ENCODE measurements at places on chromosomes 13 and 19.

DNA sequence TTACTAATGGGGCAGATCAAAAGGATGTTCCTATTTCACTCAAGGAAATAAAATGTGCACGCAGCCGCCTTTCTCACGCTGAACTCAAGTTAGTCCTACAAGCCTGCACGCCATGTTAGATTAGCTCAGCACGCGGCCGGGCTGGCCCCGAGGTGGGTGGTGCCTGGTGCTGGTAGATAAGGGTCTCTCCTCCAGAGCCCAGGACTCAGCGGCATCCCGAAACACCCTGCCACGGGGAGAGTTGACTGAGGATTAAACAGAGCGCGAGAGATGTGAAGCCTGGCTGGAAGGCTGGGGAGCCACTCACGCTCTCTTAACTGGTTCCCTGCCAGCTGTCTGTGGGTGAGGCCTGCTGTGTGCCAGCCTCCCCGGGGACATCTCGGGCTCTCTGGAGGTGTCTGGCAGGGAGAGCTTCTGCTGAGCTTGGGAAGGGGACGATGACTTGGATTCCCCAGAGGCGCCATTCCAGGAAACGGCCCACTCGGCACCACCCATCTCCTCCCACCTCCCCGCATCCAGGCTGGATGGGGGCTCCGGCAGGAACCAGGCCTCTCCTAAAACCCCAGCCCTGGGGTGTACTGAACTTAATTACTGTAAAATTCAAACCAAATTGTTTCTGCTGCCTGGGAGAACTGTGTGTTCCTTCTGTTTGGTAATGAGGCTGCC is 122.2 kb downstream of the KDM4B start:
- DNase-seq, result no peak

DNA sequence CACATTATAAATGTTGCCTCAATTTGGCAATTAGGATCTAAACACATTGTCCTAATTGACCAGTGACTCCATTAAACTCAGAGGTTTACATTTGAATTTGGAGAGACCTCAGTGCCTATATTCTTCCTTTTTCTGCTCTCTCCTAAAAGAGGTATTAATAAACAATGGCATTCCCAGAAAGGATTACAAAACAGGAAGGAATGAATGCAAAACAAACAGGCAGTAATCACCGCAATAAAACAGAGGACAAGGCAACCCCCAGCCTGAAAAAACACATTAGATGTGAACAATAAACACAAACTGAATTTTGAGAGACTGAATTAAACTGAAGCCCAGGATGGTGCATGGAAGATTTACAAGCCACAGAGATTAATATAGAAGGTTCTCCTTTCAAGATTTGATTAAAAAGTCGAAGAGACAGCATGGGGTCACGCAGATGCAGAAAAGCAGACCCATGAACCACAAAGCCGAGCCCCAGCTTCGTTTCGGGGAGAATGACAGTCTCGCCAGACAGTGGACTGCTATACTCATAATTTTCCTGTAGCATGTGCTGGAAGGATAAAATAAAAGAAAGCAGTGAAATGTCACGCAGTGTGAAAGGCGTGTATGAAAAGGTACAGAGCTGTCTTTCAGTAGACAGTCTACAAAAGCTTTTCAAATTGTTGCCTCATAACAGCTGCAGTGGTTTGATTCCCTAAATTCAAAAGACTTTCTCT is 503.0 kb downstream of the LIG4 start:
- DNase-seq, result no peak

DNA sequence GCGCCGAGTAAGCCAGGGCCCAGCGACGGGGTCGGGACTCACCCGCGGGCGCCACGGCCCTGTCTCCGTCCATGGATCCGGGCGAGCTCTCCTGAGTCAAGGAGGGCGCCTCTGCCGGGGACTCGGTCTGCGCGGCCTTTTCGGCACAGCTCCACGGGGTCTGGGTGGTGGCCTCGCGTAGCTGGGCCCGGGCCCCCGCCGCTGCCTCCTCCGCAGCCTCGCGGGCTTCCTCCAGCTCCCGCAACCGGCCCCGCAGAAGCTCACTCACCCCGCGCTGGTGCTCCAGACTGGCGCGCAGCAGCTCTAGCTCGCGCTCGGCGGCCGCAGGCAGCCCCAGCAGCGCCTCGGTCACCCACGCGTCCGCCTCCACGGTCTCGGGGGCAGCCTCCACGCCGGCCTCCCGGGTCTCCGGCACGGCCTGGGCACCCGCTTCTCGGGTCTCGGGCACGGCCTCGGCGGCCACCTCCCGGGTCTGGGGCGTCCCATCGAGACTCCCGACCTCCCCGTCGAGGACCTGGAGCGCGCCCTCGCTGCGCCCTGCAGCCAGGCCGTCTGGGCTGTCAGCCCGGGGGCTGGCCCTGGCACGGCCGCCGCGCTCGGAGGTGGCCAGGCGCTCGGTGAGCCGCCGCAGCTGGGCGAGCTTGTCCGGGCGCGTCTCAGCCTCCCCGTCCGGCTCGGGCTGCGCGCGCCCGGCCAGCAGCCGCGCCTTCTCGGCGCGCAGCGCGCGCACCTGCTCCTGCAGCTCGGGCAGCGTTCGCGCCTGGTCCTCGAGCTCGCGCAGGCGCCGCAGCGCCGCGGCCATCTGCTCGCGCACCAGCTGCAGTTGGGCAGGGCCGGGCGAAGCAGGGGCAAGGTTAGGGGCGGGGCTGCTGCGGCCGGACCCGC is 8.4 kb downstream of the KANK3 start:
- peak; percentile 44 for DNase-seq

DNA sequence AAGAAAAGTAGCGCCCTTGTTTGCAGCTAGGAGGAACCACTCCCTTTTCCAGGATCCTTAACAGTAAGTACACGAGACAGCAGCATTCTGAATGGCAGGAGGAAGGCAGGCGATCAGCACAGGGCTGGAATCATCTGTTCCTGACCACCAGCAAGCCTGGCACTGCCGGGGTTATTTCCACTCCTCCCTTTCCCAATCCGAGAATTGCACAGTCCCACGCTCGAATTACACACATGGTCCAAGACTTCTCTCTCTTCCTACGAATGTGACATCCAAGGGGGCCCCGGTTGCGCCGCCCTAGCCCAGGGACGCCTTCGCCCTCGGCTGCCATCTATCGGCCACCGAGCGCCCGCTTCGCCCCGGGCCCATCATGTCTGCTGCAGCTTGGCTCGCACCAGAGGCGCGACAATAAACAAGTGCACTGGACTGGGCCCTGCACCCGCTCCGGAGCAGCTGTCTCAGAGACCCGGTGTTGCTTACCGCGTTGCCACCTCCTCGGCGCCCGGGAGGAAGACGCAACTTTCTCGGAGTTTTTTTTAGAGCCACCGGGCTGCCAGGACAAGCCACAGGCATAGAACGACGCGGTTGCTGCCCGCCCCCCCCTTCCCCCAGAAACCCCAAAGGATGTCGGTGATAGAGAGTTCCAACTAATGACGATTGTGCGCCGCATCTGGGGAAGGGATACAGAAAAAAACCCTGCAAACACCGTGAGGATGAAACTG is at the start of gene SLITRK5:
SLITRK5 (plus strand) TSS at position 341 of the 722 bp plus-strand sequence. CDS start 4,018 bp downstream, outside the sequence.
- peak; percentile 61 for DNase-seq

DNA sequence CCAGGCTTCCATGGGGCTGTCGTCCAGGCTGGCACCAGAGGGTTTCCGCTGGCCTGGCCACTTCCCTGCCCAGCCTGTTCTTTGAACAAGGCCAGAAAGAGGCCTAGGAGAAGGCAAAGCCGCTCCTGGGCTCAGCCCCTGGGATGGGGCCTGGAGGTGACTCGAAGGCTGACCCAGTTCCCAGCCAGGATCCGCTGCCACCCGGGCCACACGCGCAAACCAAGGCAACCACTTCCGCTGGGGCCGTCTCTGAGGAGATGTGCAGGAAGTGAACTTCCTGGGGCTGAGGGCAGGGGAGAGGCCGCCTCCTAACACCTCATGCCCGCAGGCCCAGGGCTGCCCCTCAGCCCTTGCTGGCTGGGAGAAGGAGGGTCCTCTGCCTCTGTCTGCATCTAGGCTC is 15.2 kb downstream of the PLEKHF1 start:
- DNase-seq, result no peak

DNA sequence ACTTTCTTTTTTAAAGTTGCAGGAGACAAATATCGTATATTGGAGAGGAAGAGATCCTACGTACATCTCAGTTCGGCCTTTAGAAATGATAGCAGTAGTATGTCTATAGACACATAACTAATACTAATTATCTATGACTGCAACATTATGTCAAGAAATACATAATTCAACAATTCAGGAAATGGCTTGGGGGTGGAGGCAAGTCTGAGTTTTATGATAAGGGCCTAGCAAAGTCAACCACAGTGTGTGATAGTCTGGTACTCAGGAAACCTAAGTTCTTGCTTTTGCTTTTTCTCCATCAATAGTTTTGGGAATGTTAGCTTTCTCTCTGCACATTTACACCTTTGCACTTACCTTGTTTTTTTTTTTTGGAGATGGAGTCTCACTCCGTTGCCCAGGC is 27.5 kb upstream of the OBI1 start:
- no peak for DNase-seq

- no peak for DNase-seq
These were observed 39.3 kb downstream of the MBNL2 start for GRCh38 chr13:97261254-97262005.
